ENCODE measurements at places on chromosomes 3 and 15.

DNA sequence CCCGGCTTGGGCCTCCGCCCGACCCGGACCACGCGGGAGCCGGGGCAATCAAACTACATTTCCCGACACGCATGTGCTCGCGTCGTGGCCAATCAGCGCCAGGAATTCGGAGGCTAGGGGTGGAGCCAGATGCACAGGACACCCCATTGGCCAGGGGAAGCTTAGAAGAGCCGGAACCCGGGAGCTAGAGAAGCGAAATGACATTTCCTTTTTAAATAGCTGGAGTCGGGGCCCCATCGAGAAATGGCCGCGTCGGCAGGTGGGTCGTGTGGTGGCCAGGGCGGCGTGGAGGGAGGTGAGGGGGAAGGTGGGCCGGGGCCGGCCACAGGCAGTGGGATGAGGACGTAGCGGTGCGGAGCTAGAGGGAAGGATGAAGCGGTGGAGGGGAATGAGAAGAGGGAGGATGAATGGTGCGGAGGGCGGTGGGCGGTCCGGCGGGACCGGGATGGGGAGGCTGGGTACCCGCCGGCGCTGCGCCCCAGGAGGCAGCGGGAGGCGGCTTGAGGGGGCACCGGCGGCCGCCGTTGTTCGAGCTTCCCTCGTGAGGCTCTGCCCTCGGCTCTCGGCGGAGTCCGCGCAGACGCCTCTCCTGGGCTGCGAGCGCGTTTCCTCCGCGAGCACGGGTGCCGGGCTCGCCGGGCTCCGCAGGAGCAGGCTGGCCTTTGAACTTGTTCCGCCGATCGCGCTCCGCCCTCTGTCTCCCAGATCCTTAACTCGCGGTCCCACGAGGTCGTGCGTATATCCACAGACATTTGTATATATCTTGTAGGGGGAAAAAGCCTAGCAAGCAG lies at the start of gene KBTBD8:
Gene KBTBD8 (plus strand): TSS at position 195 of the 791 bp plus-strand sequence. CDS start 49 bp downstream, at position 244.
- DNase-seq, result peak; percentile 97

- no peak for DNase-seq
Observed at GRCh38 chr15:81023483-81024264, 23.0 kb downstream of the TLNRD1 start.

DNA sequence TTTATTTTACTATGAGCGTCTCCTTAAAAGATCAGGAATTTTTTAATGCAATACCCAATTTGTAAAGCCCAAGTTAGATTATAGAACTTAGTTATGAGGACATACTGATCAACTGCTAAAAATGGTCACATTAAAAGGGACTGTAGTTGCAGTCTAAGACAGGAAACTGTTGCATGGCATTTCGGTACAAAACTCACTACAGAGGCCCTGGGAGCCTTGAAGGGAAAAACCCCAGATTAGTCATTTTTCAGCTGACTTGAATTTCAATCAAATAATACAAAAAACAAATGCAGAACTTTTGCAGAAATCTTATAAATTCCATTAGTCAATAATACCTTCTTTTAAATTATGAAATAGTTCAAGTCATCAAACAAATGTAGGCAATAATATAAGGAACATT lies 6.9 kb upstream of the PTX3 start:
- DNase-seq, result no peak

GRCh38 chr3:86562090-86562489 lies 428.9 kb downstream of the VGLL3 start:
- peak; percentile 20 for DNase-seq

DNA sequence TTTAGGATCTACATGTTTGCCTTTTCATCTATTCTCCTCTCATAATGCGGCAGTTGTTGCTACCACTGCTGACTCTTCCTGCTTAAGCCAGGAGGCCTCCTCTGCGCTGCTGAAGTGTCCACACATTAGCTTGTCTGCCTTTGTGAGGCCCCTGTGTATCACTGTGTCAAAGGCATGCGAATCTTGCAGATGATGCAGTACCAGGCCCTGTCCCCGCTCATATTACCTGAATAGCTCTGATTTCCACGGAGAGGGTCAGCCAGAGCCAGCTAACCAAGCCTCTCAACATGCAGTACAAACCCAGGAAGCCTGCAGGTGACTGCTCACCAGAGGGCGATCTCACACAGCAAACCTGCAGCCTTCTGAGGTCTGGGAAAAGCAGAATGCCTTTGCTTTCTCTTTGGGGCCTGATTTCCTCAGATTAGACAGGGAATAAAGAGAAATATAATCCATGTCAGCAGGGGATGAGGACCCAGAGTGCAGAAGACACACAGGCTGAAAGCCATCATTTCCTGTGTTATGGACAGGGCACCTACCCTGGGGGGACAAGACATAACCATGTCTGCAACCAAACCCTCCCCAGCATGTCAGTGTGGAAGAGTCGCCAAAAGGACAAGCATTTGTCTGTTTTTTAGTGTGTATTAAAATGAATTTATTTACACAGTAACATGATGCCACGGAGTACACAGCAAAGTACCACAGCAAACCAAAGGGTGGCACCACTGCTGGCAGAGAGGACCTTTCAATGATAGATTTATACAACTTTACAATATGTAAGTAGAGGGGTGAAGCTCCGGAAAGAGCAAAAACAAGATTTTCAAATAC lies 36.8 kb upstream of the TSPAN3 start:
- peak; percentile 84 for DNase-seq

DNA sequence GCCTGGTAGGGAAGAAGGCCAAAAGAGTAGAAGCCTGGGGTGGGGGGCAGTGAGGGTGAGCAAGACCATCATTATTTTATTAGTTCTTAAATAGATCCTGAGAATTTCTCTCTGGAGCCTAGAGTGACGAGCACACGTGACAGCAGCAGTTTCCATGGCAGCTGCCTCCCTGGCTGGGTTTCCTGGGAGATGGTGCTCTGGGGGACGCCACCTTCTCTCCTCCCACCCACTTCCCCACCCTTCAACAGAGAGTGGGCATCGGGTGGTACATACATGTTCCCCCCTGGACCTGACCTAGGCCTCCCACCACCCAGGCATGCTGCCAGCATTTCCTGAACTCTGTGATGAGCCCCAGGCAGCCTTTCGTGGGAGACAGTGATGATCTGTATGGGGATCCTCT lies 12.9 kb downstream of the CELF6 start:
- DNase-seq, result no peak

DNA sequence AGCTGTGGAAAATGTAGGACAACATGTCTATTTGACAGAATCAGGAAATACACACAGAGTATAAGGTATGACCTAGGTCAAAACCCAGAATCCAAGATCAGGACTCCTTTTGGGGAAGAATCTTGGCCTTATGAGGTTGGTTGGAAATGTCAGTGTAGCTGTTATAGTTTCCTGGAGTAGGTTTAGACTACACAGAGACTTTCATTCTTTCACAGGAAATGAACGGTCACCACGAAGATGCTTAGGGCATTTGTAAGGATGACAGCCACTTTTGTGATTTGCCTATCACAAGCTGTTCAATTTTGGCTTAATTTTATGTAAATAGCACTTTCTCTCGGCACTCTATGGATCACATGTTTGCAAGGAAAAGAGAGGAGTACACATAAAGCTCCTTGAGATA lies 18.6 kb upstream of the ZBTB20 start:
- DNase-seq, result no peak

GRCh38 chr15:95834028-95834804 lies 496.3 kb upstream of the NR2F2 start:
- DNase-seq, result no peak

DNA sequence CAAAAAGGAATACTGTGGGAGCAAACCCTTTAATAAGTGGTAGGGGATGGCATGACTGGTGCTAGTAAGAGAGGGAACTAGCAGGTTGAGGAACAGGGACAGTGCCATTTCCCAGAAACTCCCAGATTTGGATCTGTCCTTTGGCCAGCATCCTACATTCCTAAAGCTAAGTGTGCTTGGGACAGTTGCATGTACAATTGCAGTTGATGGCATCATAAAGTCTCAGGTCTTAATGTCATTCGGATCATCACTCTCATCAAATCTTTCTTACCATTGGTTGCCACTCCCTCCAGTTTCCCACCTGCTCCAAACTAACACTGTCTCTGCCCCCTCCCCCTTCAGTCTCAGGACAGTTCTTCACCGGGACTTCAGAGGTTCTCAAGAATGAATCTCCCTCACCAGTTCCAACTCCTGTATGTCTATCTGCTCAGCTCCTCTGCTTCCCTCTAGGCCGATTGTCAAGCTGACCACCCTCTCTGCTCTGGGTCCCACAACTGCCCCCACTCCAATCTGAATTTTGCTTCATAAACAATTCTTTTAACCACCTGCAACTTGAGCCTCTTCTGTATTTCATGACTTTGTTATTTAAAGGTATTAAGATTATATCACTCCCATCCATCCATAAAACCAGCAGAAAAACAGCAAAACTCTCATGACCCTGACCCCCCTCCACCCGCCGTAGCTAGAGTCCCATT lies 260.8 kb downstream of the CGGBP1 start:
- DNase-seq, result no peak

- no peak for DNase-seq
Observed at GRCh38 chr3:120741837-120742197, 499 bp downstream of the RABL3 start.

GRCh38 chr3:1103525-1103924 lies 10.7 kb downstream of the CNTN6 start:
- no peak for DNase-seq

- no peak for DNase-seq
Observed at GRCh38 chr15:62816342-62817069, 226.0 kb upstream of the TPM1 start.

GRCh38 chr3:48739617-48739954 lies 22.6 kb upstream of the IP6K2 start:
- DNase-seq, result no peak

DNA sequence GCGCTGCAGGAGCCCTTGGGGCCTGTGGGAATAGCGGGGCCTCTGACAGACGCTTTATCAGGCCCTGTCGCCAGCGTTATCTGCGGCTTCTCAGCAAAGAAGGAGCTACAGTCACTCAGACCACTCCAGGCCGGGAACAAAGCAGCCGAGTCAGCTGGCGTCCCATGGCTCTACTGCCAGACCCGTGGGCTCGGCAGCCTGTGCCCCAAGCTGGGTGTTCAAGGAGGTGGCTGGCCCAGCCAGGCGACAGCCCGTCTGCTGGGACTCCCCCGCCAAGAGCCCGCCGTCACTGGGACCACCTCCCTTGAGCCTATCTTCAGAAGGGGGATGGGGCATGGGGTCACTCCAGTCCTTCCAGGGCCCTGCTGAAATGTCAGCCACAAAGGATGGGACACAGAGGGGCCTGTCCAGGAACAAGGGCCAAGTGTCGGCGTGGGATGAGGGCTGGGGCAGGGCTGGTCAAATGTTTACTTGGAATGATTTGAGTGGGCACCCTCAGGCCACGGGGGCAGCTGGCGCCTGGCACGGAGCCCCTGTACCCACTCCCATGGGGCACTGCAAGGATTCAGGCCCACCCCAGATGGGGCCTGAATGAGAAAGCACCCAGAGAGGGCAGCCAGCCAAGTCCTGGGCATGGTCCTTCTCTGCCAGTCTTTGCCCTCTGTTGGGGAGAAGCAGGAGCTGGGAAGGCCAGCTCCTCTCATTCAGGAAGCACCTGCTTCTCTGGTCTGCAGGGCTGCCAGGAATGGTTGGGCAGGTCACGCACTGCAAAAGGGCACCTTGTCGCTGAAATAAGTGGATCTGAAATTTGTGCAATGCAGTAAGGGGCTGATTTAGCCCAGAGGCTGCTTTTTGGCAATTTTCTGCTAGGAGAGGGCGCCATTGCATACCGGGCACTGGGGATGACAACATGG lies 148.3 kb downstream of the SMAD6 start:
- peak; percentile 24 for DNase-seq

- DNase-seq, result no peak
Observed at GRCh38 chr3:166860217-166860616, 519.9 kb downstream of the ZBBX start.

- DNase-seq, result peak; percentile 84
Observed at GRCh38 chr15:65189102-65189740, 4.1 kb upstream of the CLPX start.

DNA sequence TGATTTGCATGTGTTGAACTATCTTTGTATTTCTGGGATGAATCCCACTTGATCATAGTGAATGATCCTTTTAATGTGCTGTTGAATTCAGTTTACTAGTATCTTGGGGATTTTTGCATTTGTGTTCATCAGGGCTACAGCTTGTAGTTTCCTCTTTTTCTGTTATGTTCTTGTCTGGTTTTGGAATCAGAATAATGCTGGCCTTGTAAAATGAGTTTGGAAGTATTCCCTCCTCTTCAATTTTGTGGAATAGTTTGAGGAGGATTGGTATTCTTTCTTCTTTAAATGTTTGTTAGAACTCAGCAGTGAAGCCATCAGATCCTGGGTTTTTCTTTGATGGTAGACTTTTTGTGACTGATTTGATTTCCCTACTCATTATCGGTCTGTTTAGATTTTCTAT lies 63.1 kb upstream of the FBN1 start:
- DNase-seq, result no peak

GRCh38 chr15:79798311-79798710 lies 98.5 kb downstream of the MTHFS start:
- DNase-seq, result no peak

DNA sequence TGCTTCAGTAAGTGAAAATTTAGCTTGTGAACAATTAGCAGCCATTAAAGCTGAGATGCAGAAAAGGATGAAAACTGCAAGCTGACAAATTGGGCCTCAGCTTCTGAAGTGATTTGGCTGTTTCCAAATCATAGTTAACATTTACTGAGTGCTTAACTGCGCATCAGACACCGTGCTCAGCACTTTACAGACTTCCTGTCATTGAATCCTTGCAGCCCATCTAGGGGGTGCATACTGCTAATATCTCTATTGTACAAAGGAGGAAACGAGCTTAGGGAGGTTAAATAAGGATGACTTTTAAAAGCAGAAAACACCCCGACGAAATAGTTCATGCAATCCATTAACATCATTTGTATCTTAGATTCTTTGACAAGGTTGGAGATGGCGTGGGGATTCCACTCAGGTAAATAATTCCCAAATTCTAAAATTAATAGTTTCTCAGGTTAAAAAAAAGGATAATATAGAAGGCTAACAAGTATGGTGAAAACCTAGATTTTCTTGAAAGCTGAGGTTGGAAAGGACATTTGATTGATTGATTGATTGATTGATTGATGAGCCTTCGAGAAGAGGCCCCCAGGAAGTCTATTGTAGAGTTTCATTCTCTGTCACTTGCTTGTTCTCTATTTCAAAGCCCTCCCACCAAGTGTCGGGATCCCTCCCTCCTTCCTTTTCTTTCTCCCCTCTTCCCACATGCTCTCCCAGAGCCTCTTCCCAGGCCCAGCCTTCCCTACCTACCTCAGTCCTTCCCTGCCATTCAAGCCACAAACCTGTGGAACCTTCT lies 23.5 kb upstream of the EPHB3 start:
- DNase-seq, result no peak

DNA sequence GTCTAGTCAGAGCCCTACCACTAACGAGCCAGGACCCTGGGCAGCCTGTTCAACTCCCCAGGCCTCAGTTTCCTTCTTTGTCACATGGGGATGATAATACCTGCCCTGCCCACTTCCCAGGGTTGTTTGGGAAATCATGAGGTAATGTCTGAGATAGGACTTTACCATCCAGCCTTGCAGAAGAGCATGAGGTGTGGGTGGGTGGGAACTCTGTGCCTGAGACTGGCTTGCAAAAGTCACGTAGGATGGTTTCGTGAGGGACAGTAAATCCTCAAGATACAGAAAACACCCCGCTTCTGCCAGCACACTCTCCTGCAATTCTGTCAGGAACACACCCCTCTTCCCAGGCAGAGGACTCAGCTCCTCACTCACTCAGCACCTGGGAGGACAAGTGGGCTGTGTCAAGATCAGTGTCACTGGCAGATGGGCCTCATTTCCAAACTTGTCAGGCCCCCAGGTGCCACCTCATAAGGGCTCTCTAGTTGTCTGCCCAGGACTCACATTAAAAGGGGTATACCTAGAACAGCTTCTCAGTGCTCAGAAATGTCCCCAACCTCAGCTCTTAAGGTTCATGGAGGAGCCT lies 58.4 kb downstream of the DAPK2 start:
- no peak for DNase-seq

GRCh38 chr3:141996437-141996836 lies 120.0 kb downstream of the ATP1B3 start:
- DNase-seq, result peak; percentile 87

Measured in HAP-1 (cell line).